ENCODE measurements at places on chromosomes 7 and 10.

DNA sequence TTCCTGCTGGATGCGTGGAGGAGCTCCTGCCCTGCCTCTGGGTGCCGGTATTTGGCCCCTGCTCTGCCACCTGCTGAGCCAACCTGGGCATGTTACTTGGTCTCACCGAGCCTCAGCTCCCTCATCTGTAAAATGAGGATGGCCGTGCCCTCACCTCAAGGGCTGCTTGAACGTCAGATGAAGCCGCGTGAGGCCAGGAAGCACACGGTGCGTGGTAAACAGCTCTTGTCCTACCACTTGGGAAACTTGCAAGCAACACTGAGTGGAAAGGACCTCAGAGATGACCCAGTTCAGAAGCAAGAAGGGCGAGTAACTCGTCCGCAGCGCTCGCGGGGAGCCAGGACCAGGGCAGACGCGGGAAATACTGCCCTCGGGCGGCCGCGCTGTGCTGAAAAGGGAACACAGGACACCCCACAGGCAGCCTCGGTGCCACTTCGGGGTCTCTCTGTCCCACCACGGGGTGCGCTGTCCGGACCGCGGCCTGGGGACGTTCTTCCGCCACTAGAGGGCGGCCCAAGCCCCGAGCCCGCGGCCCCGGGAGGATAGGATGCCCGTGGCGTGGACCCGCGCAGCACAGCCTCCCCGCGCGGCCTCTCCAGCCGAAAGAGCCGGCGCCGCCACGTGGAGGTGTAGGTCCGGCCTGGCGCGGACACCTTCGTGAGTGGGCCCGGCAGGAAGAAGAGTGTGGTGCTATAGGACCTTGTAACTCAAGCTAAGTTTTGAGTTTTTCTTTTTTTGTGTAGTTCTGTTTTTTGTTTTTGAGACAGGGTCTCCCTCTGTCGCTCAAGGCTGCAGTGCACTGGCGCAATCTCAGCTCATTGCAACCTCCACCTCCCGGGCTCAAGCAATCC is 94.1 kb downstream of the PRKAG2 start:
- DNase-seq = peak; percentile 69

DNA sequence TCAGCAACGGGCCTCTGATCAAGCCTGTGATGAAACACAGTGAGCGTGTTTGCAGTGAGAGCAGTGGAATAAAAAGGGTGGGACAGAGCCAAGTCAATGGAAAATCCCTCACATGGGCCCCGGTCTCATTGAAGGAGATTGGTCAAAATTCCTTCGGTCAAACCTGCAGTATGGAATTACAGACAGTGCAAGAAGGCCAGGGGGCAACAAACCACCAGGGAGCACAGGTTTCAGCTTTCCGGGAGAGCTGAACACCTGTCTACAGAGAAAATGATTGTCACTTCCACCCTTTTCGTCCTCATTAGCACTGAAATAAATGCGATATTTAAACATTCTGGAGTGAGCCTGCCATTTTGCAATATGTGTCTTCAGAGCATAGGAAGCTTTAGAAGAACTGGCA is 92.9 kb downstream of the GPR26 start:
- DNase-seq = no peak

DNA sequence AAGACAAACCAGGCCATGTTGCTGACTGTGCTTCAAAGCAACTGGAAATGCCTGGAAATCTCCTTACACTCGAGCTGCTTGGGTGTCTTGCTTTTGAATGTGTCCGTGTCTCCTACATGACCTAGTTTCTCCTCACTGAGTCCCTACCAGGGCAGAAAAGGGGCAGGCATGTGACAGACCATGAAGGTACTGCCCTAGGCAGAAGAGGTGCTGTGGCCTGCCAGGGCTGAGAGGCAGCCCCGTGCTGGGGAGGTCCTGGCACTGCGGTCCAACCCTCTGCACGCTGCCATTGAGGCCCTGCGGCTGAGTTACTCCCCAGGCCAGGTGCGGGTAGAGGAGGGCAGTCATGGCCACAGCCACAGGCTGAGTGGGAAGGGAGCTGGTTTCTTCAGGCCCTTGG is 159.3 kb downstream of the LYZL1 start:
- no peak for DNase-seq

GRCh38 chr10:122988501-122988900 is 8.3 kb downstream of the PSTK start:
- no peak for DNase-seq

GRCh38 chr7:108314551-108314950 is 141.7 kb downstream of the NRCAM start:
- DNase-seq = no peak

- DNase-seq = peak; percentile 19
These were observed 20.9 kb upstream of the DNAJB12 start for GRCh38 chr10:72375585-72375984.

- DNase-seq = no peak
These were observed 2.5 kb downstream of the SH3PXD2A start for GRCh38 chr10:103852856-103853255.

DNA sequence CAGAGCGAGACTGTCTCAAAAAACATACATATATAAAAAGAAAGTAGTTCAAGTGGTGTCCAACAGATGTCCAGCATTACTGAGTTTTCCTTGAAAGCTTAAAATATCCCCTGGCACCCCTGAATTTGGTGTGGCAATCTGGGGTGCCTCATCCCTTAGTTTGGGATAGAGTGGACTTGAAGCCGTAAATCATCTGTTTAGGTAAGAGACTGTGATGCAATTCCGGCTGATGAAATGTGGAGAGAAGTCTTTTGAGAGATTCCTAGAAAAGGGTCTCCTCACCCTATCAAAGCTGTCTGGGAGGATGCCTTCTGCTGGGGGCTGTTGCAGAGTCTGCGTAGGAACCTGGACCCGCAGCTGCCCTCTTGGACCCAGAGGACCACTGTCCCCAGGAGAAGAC is 408.0 kb downstream of the RPS24 start:
- DNase-seq = no peak

DNA sequence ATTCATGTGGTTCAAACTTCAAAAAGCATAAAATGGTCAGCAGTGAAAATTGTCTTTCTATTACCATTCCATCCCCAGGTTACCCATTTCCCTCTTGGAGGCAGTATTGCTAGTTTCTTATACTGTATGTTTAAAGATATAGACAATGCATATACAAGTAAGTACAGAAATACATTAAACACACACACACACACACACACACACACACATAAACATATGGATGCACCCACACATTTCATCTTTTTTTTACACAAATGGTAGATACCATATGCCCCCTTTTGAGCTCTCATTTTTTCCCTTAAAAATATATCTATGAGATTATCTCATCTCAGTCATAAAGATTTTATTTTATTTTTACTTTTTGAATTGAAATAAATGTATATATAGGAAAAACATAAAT is 79.7 kb downstream of the NEUROD6 start:
- no peak for DNase-seq

DNA sequence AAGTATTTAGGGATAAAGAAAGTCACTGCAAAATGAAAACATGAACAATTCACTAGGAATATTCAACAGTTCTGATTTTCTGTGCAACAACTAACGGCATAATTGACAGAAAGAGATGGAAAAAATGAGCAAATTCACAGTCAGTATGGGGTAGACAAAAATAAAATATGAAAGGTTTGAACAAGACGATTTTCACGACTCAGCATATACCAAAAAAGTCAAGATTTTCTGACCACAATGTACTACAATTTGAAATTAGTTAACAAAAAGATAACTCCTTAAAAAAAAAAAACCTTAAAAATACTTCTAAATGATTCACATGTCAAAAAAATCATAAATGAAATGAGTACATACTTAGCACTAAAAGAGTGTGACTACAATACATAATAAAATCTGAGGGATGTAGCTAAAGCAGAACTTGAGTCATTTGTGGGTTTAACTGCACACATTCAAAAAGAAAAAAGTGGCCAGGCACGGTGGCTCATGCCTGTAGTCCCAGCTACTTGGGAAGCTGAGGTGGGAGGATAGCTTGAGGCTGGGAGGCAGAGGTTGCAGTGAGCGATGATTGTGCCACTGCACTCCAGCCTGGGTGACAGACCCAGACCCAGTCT is 22.6 kb upstream of the MTURN start:
- DNase-seq = no peak

DNA sequence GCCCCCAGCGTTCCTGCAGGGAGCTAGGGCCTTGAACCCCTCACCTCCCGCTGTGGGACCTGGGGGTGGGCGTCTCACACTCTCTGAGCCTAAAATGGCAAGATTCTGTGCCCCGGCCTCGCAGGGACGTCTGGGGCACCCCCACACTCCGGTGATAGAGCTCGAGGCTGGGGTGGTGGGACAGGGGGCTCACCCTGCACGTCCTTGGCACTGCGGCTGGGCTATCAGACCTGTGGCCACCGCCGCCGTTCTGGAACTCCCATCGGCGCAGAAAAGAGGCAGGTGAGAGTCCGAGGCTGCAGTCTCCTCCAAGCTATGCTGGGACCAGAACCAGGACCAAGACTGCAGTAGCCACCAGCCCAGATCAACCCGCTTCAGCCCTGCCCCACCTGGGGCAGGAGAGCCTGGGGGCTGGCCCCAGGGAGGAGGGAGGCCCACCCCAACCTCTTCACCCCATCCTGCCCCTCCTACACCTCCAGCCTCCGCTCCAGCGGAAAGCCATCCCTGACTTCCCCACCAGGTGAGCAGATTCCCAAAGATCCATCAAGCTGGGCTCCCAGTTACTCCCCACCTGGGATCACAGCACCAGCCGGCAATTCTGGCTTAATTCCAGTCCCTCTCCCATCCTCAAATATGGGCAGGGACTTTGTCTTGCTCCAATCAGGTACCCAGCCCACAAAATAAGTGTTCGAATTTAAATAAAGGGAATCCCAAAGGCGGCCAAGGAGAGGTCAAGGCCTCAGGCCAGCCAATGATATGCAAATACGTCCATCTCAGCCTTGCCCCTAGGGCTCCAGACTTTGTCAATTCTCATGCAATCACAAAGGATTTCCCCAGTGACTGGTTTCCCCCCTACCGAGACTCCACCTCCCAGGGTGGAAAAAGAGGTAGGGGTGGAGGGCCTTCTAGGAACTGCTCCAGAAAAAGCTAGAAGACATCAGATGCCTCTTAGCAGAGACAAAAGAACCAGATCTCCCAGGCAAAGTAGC is 16.4 kb downstream of the TNRC18 start:
- no peak for DNase-seq

- no peak for DNase-seq
These were observed 15.3 kb upstream of the MRPS24 start for GRCh38 chr7:43884617-43885016.

GRCh38 chr10:105192861-105193260 is 551.8 kb downstream of the SORCS3 start:
- no peak for DNase-seq

- no peak for DNase-seq
These were observed 125.5 kb upstream of the PODXL start for GRCh38 chr7:131681961-131682360.

- DNase-seq = no peak
These were observed 12.1 kb upstream of the TRPV6 start for GRCh38 chr7:142897691-142898090.

DNA sequence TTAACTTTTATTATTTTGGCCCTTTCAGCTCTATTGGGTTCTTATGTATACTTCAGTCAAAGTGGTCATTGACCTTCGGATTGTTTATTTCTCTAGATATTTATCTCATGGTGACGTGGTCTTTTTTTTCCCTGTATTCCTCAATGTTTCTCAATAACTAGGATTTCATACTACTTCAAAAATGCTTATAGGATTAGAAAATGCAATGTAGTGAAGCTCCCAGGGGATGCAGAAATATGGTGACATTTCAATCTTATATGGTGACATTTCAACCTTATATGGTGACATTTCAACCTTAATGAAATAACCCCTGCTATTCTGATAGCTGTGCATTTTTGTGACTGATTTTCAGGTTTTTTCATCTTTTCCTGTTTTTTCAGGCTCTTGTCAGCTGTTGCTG is 51.4 kb downstream of the CHRM2 start:
- no peak for DNase-seq

DNA sequence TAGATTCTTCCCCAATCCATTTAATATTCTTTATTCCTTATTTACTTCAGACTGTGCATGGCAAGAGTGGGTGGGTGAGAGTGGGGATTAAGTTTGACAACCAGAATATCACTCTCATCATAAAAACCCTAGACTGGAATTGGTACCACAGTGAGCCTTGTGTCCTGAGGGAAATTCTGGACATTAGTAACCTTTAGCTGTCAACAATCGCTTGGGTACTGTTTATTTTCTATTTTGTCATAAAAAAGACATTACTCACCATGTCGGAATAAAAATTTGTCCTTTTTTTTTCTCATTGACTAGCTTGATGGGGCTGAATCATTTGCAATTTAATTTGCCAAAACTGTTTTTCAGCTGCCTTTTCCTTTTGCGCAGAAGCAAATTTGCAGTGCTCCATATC is 176.1 kb upstream of the SEMA3C start:
- DNase-seq = no peak

DNA sequence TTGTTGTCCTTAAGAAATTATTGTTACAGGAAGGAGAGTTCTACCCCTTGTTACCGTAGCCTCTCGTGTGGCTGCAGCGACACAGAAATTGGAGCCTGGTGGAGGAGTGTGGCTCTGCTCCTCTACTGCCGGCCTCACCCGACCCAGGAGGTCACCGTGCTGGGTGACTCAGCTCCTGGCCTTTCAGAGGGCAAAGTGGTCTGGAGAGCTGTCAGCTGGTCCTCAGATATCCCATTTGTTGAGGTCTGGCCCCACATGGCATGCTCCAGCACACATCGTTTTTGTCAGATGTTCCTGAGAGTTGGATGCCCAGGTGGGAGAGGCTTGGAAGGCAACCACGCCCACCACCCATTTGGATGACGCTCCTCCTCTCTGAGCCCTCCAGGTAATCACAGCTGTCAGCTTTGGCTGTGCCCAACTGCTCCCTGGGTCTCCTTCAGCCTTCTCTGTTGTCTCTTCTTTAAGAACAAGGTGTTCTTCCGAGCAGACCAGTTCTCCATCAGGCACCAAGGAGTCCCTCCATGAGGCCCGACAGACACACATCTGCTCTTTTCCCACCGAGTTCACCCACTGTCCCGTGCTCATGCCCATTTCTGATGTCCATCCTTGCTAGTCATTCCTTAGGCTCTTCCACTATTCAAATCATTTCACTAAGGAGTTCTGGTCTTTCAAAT is 80.3 kb downstream of the RAMP3 start:
- no peak for DNase-seq

DNA sequence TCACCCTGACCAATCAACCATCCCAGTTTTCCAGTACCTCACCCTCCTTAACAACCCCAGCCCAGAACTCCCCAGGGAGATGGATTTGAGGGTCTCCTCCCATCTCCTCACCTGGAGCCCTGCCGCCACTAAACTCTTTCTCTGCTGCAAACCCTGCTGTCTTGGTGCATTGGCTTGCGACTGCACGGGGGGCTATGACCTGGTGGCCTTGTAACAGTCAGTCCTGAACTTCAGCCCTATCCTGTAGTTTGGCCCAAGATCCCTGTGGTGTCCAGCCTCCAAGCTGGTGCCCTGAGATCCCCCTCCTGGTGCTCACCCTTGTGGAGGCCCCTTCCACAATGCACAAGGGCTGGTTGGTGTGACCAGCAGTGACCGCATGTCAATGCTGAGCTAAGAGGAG is 91.9 kb downstream of the PAXIP1 start:
- no peak for DNase-seq

DNA sequence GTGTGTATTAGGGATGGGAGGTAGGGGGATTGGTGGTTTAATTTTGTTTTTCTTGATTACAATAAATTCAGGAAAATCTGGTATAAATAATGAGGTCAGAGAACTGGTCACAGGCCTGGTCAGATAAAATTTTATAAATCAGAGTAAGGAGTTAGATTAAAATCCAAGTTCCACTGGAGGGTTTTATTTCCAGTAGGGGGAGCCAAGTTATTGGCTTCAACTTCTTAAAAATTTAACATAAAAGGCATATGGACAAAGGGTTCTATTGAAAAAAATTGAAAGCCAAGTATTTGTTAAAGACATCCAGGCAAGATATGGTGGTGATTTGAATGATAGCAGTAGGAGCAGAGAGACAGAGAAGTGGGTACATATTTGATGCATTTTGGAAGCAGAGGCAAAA is 763.3 kb downstream of the SORCS1 start:
- no peak for DNase-seq
